ENCODE measurements at places on chromosomes 2 and 18.
A peak's percentile ranks its signal among the peaks of the same experiment; 100 is the strongest.

DNA sequence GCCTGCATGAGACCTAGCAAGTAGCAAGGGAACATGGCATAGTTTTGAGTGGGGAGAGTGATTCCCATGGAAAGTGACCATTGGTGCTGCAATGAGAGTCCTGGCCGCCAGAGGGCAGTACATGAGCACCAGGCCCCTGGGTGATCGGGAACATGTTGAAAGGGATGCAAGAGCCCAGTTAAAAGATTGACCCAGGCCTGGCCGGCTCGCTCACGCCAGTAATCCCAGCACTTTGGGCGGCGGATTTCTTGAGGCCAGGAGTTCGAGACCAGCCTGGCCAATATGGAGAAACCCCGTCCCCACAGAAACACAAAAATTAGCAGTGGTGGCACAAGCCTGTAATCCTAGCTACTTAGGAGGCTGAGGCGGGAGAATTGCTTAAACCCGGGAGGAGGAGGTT is 22.2 kb downstream of the FAP start:
- peak; percentile 51 for DNase-seq

- DNase-seq, result no peak
These were observed 818 bp upstream of the CCDC141 start for GRCh38 chr2:179050755-179051154.

DNA sequence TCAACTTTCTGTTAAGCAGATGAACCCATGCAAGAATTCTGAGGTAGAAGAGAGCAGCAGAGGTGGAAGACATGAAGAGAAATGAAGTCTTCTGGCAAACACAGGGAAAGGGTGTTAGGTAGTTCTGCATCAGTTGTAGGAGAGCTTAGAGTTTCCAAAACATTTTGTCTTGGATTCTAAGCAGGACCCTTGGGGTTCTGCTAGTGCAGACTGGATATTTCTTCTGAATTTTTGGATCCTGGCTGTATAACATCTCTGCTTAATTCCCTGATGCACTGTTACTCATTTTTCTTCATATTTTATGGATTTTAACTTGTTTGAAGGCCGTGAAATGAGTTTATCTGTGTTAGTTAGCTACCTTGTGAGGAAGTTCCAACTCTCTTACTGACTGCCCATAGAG is 208.7 kb upstream of the SLC35G4 start:
- no peak for DNase-seq

DNA sequence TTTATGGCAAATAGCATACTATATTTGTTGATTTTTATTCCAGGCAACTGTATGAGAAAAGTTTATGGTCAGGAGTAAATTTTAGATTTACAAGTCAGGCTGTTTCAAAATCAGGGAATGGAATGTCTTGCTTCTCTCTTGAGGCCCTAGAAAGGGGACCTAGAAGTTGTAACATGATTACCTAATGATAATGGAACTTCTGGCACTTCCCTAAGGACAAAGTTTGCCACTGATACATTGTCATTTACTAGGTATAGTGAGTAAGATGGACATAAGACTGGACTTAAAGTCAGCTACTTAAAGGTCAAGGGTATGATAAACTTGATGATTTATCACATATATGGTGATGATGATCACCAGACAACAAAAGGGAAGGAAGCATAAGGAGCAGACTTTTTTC is 103.3 kb upstream of the VRK2 start:
- DNase-seq, result no peak

DNA sequence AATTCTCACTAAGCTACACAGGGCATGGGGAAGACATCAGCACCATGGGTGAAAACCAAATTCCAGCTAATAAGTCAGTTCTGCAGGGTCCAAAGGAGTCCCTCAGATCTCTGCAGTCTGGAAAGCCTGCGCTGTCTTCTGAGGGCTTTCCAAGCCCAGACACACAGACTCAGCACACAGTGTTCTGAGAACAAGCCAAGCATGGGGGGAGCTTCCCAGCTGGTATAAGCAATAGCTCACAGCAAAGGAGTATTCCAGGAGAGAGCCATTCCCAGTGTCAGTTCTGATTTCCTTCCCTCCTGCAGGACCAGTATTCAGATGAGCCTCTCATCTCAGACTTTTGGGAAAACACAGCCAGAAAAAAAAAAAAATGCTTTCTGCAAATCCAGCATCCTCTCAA is 370.8 kb downstream of the TNS1 start:
- DNase-seq, result no peak

All from NK-92 treated with Interleukin-12 subunit alpha and Interleukin-12 subunit beta, amount 100 ng/mL, for 24 hours (cell line).